Endothelial cell of umbilical vein (primary cell): ENCODE measurements at places on chromosomes 12 and 14. TPM values are rescaled to one million over a fixed set of nuclear protein-coding genes. Genes with fewer than 3 reads are reported as not detected.

GRCh38 chr12:24719293-24719721 lies 229.6 kb downstream of the BCAT1 start:
- peak; percentile 7 for DNase-seq

DNA sequence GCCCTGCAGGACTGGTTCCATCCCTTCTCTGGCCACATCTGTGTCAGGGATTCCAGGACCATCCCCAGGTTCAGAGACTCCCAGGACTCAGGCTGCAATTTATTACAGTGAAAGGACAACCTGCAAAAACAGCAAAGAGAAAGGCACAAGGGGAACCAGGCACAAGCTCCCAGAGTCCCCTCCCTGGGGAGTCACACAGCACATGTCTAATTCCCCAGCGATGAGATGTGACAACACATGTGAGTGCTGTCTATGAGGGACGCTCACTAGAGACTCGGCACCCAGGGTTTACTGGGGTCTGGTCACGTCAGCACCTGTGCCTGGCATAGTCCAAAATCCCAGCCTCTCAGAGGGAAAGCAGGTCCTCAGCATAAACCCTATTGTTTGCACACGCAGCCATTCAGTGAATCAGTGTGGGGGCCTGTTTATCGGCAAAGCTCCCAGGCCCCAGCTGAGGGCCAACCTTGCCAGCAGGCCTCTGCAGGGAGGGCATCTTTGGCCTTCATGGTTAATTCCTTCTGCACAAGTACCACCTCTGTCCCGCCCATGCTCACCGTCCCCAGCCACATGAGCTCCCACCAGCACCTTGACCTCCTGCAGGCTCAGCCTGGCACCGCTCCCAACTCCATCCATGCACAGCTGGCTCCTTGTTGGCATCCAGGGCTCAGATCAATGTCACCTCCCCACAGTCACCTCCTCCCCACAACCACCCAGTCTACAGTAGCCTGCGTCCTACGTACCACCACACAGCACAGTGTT lies 198.9 kb upstream of the SFSWAP start:
- DNase-seq: no peak

DNA sequence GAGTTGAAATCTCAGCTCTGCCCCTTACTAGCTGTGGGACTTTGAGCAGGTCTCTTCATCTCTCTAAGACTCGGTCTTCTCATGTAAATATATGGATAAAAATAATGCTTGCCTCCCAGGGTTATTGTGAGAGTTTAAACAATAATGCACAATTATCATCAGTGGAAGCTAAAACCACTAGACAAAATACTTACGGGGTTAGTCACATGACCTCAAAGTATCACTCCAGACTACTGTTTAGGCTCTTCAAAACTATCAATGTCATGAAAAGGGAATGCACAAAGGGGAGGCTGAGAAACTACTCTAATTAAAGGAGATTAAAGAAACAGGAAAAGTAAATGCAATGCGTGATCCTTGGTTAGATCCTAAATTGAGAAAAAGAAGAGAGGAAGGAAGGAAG lies 24.5 kb upstream of the TSPAN11 start:
- DNase-seq: no peak

- DNase-seq: no peak
Observed at GRCh38 chr14:40394634-40395340, 962.6 kb upstream of the FBXO33 start.

GRCh38 chr14:97328743-97329142 lies 531.6 kb downstream of the VRK1 start:
- DNase-seq: no peak

DNA sequence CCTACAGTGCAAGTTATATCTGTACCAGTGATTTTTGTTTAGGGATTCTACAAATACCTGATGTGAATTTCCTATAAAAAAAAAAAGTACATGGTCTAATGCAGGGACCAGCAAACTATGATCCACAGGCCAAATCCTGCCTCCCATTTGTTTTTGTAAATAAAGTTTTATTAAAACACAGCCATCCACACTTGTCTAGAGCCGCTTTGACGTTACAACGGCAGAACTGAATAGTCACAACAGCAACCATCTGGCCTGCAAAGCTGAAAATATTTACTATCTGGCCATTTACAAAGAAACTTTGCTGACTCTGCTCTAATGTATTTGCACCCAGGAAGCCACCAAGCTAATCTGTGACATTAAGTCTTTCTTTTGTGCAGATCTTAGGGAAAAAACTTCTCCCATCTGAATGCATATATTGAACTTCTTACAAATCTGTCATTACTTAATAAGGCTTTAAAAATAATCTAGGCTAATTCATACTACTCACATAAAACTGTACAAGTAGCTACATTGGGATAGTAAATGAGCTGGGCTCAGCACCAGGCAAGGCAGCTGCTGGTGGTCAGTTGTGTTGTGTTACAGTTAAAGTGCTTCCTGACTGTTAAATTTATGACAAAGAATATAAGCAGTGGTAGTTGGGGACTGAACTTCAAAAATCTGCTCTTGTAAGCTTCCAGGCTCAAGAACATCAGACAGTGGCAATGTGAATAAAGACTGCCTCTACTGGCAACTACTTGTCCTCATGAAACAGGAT lies 303.3 kb downstream of the MED13L start:
- DNase-seq: peak; percentile 58

- no peak for DNase-seq
Observed at GRCh38 chr12:109989380-109989779, 6.8 kb downstream of the GIT2 start.

DNA sequence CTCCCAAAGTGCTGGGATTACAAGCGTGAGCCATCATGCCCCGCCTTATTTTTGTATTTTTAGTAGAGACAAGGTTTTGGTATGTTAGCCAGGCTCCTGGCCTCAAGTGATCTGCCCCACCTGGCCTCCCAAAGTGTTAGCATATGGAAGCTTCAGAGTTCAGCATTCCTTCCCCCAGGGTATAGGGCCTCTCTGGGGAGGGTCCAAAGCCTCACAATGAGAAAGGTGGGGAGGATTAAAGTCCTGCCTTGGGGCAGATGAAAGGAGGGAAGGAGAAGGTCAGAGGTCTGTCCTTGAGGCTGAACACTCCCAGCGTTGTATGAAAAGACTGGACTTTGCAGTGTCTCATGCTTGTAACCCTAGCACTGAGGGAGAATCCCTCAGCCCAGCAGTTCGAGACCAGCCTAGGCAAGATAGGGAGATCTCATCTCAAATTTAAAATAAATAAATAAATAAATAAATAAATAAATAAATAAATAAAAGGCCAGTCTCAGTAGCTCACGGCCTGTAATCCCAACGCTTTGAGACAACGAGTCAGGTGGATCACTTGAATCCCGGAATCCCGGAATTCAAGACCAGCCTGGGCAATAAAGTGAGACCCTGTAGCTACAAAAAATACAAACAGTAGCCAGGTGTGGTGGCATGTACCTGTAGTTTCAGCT lies 22.0 kb upstream of the RCOR1 start:
- DNase-seq: no peak

GRCh38 chr14:93163564-93163963 lies 21.1 kb downstream of the MOAP1 start:
- no peak for DNase-seq

- no peak for DNase-seq
Observed at GRCh38 chr12:64058541-64059265, 163.4 kb downstream of the KICS2 start.

GRCh38 chr12:16586350-16587109 lies 19.4 kb downstream of the LMO3 start:
- DNase-seq: no peak

- no peak for DNase-seq
Observed at GRCh38 chr12:67885375-67886169, 103.7 kb upstream of the IFNG-AS1 start.

DNA sequence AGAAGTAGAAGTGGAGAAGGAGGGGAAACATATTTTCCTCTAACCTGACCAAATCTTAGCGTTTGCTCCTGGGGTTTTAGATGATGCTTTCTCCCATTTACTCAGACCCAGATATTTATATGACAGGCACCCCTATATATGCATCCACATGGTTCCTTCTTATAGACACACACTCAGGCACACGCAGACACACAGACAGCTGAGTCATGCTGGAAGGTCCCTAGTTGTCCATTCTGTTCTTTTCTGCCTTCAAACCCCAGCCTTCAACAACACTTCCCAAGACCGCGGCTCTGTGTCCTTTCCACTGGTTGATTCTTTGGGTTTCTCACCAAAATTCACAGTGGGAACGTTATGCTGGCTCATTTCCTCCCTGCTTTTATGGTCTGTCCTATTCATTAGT lies 52.1 kb downstream of the HSPB8 start:
- DNase-seq: no peak

- no peak for DNase-seq
Observed at GRCh38 chr14:76307786-76308780, 67.9 kb upstream of the ESRRB start.

- DNase-seq: peak; percentile 12
Observed at GRCh38 chr14:92254786-92255185, 68.2 kb upstream of the SLC24A4 start.

- no peak for DNase-seq
Observed at GRCh38 chr12:123134826-123135225, 16.1 kb downstream of the PITPNM2 start.

- DNase-seq: no peak
Observed at GRCh38 chr14:105087963-105088811, 23.0 kb upstream of the GPR132 start.

DNA sequence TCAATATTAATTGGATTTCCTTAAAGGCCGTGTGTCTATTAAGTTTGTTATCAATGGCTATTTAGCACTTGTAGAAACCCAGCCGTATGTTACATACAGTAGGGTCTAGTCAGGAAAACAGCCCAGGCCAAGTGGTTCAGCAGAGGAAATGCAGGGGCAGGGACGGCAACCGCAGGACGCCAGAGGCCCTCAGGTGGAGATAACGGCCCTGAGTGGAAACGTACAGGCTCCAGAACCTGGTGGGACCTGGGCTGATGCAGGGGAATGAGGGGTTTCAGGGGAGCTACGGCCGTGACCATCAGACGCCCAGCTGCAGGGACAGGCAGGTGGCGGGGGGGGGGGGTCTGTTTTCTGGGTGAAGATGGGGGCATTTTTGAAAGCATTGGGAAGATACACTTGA lies 3.7 kb upstream of the ANKLE2 start:
- DNase-seq: no peak

DNA sequence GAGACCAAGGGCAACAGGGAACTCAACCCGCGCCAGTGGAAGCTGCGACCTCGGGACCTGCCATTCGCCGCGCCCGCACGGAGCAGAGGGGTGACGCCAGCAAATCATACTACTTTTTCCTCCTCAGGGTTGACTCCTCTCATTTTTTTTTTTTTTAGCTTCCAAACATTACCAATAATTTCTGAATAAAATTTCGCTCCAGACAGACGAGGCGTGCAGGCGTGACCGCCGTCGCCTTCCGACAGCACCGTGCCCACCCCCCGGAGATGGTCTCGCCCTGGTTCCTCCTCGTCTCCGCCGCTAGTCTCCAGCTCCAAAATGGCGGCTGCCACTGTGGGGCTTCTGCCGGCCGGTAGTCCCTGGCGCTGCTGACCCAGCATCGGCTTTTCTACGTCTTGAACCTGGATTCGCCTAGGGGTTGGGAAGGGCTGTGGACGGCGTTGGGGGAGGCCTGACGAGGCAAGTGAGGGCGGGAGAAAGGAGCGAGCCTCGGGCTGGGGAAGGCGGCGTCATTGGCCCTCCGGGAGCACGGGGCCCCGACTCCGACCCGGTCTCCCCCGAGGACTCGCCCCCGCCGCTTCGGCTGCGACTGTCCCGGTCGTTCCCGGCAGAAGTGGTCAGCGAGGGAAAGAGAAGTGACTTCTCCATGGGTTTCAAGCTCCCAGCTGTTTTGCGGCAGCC lies at the start of the genes CPSF2 and NDUFB1:
CPSF2 (plus strand) TSS at position 300 of the 681 bp plus-strand sequence. CDS start 9,016 bp downstream, outside the sequence.
NDUFB1 (minus strand) TSS at position 37 of the 681 bp plus-strand sequence. CDS start 4,069 bp downstream, outside the sequence.
- DNase-seq: peak; percentile 84

DNA sequence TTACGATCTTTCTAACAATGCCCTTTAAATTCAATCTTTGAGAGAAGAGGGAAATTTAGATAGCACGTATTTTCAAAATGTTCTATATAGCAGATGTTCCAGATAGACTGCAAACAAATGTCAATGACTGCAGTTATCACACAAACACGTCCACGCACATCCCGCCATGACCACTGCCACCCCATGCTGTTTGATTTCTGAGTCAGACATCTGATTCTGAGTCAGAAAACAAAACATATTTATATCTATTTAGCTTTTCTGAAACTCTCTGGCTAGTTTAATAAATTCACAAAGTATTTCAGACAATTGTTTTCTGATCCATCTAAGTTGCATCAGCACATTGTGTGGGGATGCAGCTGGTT lies 105.9 kb upstream of the BCAT1 start:
- no peak for DNase-seq

DNA sequence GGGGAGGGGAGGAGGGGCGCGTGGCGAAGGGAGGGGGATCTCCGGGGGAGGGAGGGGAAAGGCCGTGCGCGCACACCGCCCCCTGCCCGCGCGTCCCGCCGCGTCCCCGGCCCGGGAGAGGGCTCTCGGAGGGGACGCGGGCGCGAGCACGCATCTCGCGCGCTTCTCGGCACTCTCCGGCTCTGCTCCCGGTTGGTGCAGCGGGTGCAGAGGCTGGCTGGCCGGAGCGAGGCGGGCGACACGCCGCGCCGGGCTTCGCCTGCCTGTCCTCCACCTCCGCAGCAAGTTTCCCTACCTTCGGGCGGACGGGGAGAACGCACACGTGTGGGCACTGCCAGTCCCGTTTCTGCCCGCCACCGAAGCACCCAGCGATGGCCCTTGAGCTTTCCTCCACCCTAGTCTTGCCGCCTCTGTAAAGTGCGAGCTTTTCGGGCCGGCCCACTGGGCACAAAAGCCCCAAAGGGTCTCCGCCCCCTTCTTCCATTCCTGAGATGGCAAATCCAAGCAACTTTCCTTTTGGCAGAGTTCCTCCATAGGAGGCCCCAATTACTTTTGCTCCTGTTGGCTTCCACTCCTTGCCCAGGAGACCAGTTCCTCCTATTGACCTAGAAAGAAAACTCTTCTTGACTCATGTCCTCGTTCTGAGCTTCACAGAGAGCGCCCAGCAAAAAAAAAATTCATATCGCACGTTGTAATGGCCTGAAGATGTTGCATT lies 363 bp upstream of the CSAD start:
- DNase-seq: peak; percentile 80

DNA sequence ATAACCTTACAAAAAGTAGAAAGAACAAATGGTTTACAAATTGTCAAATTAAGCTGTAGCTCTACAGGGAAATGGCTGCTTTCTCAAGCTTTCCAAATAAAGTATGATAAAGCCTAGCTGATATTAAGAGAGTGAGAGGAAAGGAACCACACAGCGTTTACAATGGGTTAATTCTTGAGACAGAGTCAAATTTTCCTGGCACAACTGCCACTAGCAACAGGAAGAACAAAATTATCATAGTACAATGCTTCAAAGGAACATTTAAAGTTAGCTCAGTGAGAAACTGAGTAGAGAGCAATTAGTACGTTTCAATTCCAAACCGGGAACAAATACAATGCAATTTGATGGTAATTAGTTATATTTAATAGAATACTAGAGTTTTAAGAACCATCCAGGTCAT lies 116.0 kb downstream of the PPP1R12A start:
- peak; percentile 84 for DNase-seq

The NRL gene
- 0.62 and 0.71 TPM in 2 replicates for total RNA-seq

The AICDA gene
- total RNA-seq: not detected in 2 replicates

The KRT82 gene
- total RNA-seq: not detected in 2 replicates

The MIP gene
- not detected in 2 replicates for total RNA-seq

The DDN gene
- 0.22 and 0.42 TPM in 2 replicates for total RNA-seq

The HSPA2 gene
- total RNA-seq: 8.2 and 11.4 TPM in 2 replicates

The OTOGL gene
- total RNA-seq: 2.0 and 3.1 TPM in 2 replicates
